ENCODE measurements at places on chromosomes 2 and 18.

DNA sequence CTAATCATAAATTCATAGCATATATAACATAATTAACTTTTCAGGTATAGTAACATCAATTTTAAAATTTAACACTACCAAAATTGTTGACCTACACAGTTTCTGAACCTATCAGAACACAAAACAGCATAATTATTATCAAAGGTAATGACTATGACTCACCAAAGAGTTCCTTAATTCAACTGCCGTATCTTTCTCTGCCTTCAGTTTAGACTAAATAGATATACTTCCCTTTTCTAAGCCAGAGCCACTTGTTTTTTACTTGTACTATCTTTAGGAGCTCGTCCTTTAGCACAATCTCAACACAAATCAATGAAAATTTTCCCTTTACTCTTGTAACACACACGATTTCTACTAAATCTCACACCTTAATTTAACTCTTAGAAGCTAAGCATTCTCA is 54.4 kb downstream of the CCDC88A start:
- DNase-seq, result no peak

GRCh38 chr2:230805353-230806017 is 59.3 kb upstream of the ITM2C start:
- DNase-seq, result no peak

DNA sequence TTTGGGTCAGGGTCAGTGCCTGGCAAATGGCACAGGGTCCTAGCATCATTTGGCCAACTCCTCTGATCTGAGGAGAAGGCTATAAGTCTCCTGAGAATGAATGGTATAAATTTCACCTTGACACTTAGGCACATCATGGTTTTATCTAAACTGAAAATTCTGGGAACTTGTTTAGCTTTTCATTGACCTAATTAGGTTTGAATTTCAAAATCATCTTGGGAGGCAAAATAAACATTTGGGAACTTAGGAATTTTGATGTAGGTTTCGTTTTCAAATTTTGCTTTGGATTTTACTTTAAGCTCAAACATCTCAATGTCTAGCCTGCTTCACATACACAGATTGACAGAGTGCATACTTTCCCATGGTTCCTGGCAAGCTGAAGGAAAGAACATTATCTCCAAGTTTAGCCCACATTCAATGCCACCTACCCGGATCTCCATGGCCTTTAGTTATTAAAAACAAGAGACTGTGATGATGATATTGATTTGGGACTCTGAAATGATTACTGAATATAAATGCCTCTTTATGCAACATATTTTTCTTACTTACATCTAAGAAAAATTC is 44.5 kb downstream of the MYOM1 start:
- no peak for DNase-seq

- no peak for DNase-seq
Measured at GRCh38 chr18:58983260-58984155, 118.8 kb downstream of the ZNF532 start.

Data from PC-9 (cell line).